Hepatic stellate cell (primary cell): ENCODE measurements at places on chromosomes 12 and 14.

DNA sequence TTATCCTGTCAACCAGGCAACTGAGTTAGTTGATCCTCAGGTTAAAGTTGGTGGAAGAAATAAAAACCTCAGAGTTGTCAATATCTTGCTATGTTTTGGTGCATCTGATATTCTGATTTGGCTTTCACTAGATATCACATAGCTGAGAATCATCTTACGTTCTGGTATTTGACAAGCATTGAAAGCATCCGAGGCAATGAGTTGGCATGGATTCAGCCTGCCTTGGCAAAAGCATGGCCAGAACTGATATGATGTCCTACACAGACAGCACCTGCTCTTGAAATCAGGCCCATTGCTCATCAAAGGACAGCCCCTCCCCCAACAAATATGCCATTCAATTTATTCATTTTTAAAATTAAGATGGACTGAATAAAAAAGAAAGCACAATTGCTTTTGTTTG lies 320.7 kb upstream of the ATP2B1 start:
- no peak for DNase-seq

GRCh38 chr12:1350934-1351240 lies 243.5 kb downstream of the FBXL14 start:
- DNase-seq: no peak

DNA sequence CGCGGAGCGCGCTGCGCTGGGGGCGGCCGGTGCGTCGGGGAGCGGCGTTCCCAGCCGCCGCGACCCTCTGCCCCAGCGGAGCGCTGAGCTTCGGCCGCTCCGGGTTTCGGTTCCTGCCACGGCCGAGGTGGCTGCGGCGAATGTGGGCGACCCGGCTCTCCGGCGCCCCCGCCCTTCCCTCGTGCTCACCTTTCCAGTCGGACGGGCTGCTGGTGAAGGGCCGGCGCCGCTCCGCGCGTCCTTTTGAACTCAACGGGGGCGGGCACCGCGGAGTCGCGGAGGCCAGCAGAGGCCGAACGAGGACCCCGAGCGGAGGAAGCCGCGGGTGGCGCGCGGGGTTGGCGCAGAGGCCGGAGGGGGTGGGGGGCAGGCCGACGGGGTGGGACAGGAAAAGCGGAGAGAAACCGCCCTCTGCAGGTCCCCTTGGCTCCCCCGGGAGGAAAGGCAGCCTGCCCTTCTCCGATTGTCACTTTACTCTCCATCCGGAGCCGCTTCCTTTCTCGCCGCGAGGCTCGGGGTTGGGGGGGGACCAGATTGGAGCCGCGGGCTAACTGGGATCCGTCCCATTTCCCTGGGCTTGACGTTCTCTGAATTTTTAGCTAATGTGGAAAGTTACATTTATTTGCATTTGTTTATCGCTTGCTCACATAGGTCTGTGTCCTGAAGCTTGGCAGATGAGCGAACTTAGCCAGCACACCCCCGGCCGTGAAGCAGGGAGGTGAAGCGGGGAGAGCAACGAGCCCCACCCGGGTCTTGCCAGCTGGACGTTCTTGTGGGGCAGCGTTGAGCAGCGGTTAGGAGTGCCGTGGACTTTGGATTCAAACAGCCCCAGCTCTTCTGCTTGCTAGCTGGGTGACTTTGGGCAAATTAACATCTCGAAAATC lies at the start of gene SMAGP:
SMAGP (minus strand) TSS at position 349 of the 884 bp plus-strand sequence. CDS start 1,137 bp downstream, outside the sequence.
- peak; percentile 60 for DNase-seq

DNA sequence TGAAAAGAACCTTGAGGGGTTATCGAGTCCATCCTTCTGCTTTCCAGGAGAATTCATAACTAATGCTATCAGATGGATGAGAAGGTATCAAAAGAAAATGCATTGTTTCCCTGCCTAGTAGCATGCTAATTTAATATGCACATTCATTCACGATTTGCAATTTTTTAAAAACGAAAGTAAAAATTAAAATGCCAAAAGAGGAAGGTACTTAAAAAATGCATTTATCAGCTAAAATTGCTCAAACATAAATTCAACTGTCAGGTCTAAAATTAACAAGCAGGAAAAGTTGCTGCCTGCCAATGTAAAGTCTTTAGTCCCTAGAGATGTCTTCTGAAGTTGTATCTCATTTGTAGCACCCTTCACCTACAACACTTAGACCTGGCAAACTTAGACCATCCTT lies 7.9 kb downstream of the ATF7 start:
- no peak for DNase-seq

DNA sequence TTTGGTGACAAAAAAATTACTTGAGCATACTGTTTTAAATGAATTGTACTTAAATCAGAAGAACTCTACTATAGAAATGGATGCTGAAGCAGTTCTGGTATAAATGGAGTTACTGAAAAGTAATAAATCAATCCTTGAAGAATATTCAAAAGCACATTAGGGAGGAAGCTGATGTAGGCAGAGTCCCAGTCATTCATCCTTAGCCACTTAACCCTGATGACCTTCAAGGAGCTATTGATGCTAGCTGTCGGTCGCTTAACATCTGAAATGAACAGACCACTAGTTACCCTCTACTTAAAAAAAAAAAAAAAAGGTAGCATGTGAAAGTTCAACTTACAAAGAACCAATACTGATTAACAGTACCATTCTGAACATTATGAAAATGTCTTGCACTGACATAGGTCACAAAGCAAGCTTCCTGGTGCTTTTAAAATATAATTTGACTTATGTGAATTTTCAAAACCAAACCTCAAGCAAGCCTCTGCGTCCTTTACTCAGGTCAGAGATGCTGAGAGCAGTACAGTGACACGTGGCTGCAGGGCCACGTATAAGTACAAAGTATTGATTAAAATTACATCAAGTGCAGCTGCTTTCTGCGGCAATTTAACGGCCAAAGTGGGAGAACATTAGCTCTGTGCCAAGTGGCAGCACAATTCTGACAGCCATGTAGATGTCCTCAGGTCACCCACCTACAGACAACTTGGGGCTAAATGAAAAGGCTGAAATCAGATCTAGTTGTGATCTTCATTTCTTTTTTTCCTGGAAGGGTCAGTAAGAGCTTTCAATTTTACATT lies 18.1 kb downstream of the PPM1H start:
- DNase-seq: no peak

DNA sequence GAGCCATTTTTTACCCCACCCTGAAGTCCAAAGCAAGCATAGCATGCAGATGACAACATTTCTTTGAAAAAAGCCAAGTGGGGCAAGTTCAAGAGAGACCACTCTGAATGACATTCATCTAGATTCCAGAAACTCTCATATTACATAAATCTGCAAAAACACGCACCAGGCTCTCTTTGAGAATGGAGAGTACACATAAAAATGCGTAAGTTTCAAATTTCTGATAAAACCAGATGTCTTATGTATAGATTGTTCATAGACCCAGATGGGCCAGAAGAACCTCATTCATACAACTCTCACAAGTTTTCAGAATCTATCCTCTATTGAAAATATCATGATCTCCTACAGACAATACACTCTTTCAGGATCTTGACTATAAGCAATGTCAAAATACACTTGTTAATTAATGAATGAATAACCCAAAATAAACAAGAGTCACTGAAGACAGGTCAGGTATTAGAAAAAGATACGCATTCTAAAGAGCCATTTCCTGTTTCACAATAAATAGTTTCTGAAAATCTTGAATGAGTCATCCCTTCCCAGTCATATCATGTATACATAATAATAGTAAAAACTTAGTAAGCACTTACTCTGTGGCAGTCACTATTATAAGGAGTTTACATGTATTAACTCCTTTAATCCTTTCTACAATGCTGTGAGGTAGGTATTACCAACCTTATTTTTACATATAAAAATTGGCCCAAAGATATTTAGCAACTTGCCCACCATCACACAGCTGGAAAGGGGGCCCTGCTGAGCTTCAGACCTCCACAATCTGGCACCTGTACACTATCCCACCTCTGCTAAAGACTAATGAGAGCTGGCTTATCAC lies 72.0 kb downstream of the PPP2R5E start:
- peak; percentile 49 for DNase-seq
